Kidney (tissue), 22 donors: ENCODE measurements at places on chromosomes 5 and 9.

DNA sequence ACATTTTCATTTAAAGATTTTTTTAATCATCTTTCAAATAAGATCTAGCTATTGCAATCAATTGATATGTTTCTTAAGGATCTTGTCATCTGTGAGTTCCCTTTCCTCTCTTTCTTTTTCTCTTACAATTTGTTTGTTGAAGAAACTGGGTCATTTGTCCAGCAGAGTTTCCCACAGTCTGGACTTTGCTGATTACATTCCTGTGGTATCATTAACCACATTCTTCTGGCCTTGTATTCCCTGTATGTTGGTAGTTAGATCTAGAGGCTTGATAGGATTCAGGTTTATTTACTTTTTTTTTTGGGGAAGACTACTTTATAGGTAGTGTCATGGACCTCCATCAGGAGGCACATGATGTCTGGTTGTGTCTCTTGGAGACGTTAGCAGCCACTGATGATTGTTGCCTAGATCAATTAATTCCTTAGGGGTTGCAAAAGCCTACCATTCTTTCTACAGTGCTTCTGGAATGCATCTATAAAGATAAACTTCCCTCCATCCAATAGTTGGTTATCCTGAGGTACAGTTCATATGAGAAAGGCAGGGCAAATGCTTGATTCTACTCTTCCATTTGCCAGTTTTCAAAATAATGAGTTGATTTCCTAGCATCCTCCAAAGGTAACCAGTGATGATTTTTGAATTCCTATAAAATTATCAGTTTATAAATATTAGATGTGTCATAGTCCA, 14.3 kb downstream of the PDE8B start:
- DNase-seq: no peak

- no peak for DNase-seq
Observed at GRCh38 chr5:66232275-66232674, 88.2 kb downstream of the SREK1 start.

- DNase-seq: no peak
Observed at GRCh38 chr5:105688227-105688792, 1982.4 kb downstream of the EFNA5 start.

DNA sequence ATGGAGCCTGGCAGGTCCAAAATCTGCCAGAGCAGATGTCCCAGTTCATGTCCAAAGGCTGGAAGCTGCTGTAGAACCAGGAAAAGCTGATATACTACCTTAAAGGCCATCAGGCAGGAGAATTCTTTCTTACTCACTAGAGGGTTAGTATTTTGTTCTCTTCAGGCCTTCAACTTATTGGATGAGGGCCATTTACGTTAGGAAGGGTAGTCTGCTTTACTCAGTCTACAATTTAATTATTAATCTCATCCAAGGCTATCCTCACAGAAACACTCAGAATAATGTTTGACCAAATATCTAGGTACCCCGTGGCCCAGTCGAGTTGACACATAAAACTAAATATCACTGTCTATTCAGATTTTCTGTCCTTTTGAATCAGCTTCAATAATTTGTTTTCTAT, 437.4 kb downstream of the TLE4 start:
- no peak for DNase-seq

GRCh38 chr5:73768-74502, 18.0 kb upstream of the PLEKHG4B start:
- DNase-seq: peak; percentile 55

GRCh38 chr5:143229426-143229895, 174.0 kb downstream of the NR3C1 start:
- no peak for DNase-seq

DNA sequence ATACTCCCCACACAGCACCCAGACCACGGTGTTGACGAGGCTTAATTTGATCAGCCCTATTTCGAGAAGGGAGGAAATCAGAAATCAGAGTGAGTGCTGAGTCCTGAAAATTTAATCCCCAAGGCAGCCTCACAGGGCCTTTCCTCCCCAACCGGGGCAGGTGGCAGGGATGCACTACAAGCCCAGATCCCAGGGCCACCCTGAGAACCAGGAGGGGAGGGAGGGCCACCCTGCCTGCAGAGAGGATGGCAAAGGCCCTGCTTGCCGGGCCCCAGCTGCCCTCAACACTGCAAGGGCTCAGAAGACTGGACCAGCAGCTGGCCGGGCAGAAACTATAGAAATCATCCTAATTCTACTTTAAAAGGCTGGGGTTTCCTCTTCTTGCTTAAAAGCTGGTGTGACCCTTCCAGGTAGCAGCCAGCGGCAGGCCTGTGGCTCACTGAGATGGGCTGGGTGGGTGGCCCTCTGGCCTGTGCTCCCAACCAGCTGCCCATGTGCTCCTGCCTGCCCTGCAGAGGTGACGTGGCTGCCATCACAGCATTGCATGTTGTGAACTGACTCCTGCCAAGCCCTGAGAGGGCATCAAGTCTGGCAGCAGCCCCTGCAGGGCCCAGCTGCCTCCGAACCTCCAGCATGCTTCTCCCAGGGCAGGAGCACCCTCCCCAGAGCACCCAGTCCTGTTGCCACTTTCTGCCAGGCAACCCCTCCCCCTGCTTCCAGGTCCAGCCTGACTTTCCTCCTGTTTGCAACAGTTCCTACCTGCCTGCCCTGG, 122.8 kb downstream of the ADAMTS2 start:
- DNase-seq: no peak

- DNase-seq: no peak
Observed at GRCh38 chr9:36929350-36929675, 104.8 kb downstream of the PAX5 start.

GRCh38 chr9:115264313-115264712, 146.4 kb upstream of the TNC start:
- no peak for DNase-seq

DNA sequence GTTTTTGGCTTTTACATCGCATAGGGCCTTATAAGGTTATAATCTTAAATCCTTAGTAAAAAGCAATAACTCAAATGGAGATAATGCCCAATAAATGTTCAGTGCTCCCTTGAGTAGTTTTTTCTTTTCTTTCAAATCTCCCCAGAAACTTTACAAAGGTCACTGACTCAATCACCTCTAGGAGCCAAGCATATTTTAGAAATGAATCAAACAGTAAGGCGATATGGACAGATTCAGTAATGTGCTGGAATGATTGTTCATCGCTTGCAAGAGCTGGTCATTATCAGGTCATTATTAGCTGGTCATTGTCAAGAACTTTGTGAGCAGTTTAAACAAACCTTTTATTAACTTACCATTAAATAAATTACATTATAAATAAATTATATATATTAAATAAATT, 130.4 kb upstream of the SLIT3 start:
- no peak for DNase-seq

GRCh38 chr9:127720031-127720864, 4.4 kb downstream of the TTC16 start:
- DNase-seq: no peak

DNA sequence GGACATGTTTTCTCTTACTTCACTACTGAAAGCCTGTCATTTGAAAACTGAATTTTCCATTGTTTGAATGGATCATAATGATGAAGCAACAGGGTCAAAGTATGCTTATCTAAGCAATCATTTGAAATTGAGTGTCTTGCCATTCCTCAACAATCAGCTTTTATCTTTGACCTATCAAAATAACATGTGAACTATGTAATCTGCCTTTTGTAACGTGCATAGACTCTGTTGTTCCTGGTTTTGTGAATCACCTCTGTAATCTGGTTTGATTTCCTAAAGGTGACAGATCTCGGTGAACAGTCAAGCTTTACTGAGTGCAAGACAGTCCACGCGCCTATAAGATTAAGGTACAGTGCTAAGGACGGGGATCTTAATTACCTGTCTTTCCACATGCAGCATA, 3.3 kb downstream of the MEF2C start:
- DNase-seq: no peak

DNA sequence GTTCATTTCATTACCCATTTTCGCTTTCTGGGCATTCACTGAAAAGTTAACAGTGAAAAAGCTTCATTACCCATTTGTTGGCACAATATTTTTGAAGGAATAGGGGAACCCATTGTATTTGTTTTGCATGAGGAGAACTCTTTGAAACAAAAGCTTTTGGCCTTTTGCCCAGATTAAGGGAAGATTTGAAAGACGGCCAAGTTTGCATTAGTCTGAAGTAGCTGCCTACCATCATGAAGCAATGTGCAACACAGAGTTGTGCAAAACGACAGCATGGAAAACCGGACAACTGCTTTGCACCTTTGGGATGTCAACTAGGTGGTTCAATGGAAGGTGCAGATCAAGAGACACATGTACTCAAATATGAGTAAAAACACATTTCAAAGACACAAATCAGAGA, 84.9 kb downstream of the TRPM3 start:
- no peak for DNase-seq

GRCh38 chr5:171762021-171762608, 23.5 kb upstream of the SMIM23 start:
- DNase-seq: no peak

- no peak for DNase-seq
Observed at GRCh38 chr9:114754581-114754980, 51.3 kb downstream of the TNFSF15 start.

GRCh38 chr5:168317521-168318147, 26.2 kb downstream of the WWC1 start:
- peak; percentile 89 for DNase-seq

- no peak for DNase-seq
Observed at GRCh38 chr9:124122321-124122720, 110.8 kb downstream of the LHX2 start.

DNA sequence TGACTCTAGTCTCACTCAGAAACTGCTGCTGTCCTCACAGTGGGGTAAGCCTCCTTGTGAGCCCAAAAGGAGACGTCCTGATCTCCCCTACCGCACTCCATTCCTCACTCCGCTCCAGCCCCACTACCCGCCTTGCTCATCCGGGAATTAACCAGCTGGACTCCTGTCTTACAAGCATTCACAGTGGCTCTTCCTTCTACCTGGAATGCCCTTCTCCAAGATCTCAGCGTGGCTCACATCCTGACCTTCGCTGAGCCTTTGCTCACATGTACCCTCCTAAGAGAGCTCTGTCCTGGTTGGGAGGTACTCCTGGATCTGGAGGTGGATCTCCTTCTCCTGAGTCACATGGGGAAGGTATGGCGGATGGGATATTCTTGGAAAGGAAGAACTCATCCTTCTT, 10.7 kb upstream of the KLF9 start:
- no peak for DNase-seq

DNA sequence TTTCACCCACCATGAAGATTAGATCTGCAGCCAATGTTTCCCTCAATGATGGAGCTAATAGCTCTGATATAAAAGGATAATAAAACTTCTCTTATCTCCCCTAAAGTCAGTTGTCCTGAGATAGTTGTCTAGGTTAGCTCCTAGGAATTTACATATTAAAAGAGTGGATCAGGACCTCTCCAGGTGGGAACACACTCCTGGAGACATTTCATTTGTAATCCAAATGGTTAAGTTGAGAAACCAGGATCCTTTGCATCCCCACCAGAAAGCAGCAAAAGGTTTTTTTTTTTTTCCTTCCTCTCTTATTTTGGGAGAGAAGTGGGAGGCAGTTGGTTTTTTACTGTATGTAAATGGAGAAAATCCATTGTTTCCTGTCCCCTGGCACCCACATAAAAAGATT, 182.5 kb upstream of the FBXL17 start:
- no peak for DNase-seq

GRCh38 chr5:50724-51499, 41.1 kb upstream of the PLEKHG4B start:
- no peak for DNase-seq
